ENCODE measurements at places on chromosomes 12 and 14.

DNA sequence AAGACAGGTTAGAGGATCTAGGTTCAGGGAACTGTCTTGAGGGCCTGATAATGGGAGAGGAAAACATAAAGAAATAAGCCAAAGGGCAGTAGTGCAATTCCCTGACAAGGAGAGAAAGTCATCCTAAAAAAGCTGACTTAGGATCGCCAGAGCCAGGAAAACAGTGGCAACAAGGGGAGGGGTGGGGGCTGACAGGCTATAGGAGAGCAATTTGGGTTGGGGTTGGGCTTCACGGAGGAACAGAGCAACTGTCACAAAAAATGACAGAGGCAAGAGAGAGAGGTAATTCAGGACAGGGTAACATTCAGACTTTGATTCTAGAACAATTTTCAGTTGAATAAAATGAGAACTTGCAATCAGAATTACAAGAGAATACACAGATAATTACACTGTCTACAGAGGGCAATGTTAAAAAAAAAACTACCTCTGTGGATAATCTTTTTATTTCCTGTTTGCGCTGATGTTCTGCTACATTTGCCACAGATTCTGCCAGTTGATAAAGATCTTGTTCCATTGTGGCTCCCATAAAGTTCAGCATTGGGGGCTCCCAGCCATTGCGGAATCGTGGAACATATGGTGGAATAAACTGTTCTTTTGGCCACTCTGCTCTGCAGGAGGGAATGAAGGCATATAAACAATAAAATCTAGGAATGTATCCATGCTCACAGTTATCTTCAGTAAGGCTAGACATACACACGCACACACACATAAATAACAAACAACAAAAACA, 138.6 kb downstream of the EPS8 start:
- no peak for DNase-seq

- peak; percentile 46 for DNase-seq
Measured at GRCh38 chr12:101172316-101172715, 37.7 kb downstream of the SLC5A8 start.

GRCh38 chr12:42420395-42420794, 94.4 kb downstream of the PPHLN1 start:
- DNase-seq = no peak

DNA sequence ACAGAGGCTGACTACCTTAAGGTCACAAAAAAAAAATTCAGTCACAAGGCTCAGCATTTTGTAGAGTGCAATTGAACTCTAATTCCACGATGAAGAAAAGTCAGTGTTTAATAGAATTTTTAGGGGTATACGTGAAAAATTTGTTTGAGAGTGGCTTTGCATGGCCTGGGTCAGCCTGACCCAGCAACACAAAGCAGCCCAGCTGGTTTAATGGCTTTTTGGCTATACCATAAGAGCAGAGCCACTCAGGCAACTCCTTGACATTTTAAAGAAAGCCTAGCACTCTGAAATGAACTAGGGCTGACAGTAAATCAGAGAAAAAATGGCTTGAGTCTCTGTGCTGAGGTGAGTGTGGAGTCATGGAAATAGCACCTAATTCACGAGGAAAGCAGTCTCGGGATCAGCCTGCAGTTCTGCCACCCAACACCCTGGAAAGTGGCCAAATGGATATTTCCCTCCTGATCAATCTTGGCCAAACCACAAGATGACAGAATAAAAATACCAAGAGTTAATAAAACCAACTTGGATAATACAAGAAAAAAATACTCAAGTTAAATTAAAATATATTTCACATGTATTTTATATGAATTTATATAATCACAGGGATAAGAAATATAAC, 59.5 kb downstream of the GALNT4 start:
- DNase-seq = no peak

- no peak for DNase-seq
Measured at GRCh38 chr14:69101331-69101826, 51.5 kb downstream of the DCAF5 start.

- peak; percentile 7 for DNase-seq
Measured at GRCh38 chr12:67355428-67356379, 86.5 kb downstream of the CAND1 start.

- DNase-seq = peak; percentile 31
Measured at GRCh38 chr14:100305324-100306100, 732 bp downstream of the SLC25A29 start.

GRCh38 chr12:88445705-88446394, 134.4 kb downstream of the KITLG start:
- no peak for DNase-seq

GRCh38 chr14:50260072-50260471, 28.7 kb upstream of the SOS2 start:
- no peak for DNase-seq

DNA sequence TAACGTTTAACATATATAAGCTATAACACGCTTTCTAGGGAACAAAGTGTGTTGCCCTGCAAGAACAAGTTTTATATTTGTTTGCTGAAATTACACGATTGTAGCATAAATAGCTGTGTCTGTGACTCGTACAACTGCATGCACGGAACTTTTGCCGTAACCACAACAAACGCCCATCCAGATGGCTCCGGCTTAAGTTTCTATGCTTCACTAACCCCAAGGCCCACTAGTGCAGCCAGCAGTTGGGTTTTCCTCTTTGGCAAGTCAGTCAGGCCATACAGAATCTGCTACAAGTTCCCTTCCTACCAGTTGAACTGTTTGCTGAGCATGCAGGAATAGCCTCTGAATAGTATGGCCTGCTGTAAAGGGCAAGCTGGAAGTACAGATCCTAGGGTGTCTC, 12.1 kb downstream of the CSRP2 start:
- DNase-seq = no peak

DNA sequence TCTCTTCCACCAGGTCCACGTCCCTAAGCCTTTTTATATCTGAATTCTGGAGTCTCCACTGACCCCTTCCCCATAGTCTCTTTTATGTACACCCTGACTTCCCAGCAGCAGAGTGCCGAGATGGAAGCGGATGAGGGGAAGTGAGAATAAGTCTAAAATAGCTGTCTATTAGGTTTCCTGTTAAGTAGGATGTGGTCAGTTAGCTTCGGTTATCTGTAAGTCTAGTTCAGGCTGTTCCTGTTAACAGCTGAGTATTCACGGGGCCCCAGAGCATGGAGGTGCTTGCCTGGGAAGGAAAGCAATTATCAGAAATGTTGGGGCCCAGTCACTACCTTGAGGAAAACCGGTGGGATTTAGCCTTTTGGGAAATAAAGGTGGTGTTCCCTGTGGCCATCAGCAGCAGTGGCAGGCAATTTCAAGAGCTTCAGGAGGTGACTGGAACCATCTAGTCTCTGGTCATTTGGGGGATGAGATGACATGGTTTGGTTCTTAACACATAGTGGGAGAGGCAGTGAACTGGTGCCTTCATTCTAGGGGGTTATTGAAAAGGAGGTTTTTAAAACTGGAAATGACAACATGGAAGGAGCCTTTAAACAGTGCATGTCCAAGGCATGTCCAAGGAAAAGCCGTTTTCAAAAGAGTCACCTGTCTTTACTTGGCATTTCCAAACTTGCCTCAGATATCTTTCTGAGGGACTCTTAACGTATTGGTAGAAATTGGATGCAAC, 21.8 kb downstream of the CHST11 start:
- no peak for DNase-seq

DNA sequence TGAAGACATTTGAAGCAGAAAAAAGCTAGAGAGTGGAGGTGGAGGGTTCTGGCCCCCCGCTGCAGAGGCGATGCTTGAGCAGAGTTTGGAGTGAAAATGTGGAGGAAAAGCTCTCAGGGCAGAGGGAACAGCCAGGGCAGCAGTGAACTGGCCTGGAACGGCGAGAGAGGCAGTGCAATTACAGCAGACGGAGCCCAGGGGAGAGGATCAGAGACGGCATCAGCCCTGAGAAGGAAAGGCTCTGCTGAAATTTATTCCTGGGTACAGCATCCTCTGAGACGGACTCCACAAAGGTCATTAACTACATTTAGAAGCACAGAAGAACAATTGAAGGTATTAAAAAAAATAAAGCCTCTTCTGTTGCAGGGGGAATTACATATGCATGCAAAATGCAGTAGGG, 14.2 kb downstream of the STON2 start:
- DNase-seq = no peak

DNA sequence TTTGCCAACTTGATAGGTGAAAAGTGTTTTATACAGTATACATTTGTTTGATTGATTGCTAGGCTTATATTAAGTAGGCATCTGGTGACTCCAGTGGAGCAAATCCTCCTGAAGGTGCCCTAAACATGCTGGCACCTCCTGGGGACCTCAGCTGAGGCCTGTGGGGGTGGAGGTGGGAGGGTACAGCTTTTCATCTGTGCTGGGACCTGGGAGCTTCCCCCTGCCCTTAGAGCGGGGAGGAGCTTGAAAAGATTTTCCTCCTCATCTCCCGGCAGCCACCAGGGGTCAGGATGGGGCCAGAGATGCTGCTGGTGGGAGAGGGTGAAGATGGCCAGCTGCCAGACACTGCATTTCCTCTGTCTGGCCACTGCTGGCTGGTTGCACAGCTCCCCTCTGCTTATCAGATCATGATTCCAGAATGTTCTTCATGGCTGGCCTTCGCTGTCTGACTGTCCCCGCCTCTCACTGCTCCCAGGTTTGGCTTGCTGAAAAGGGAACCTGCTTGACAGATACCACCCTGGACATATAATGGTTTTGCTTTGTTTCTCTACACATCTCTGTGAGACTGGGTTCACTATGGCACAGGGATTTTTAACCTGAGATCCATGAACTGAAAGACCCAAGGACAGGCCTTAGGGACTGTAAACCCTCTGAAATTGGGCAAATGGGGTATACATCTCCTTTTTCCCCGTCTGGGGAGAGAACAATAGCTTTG, 10.5 kb upstream of the JPH4 start:
- DNase-seq = peak; percentile 87

GRCh38 chr12:116615141-116615861, 56.1 kb downstream of the MAP1LC3B2 start:
- DNase-seq = no peak

DNA sequence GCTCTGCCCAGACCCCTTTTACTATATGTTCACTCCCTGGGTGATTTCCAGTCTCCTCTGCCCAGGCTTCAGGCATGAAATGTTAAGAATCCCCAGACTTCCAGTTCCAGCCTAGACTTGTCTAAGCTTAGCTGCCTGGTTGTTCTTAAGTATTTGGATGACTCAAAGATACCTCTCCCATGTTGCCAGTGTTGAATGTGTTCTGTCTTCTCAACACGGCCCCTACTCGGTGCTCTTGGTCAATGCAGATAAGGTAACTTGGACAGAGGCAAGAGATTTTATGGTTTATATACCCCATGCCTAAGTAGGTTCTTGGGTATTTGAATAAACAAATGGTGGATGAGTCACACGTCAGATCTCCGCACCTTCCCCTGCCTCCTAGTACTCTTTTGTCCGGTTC, 13.6 kb downstream of the PIWIL1 start:
- no peak for DNase-seq

DNA sequence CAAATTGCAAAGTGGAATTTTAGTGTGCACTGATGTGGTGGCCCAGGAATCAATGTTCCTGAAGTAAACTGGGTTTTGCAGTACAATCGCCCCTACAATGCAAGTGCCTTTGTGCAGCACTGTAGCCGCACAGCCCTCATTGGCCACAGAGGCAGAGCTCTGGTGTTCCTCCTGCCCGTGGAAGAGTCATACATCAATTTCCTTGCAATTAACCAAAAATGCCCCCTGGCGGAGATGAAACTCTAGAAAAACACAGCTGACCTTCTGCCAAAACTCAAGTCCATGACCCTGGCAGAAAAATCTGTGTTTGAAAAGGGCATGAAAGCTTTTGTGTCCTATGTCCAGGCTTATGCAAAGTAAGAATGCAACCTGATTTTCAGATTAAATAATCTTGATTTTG, 117.9 kb upstream of the PRB2 start:
- peak; percentile 19 for DNase-seq

DNA sequence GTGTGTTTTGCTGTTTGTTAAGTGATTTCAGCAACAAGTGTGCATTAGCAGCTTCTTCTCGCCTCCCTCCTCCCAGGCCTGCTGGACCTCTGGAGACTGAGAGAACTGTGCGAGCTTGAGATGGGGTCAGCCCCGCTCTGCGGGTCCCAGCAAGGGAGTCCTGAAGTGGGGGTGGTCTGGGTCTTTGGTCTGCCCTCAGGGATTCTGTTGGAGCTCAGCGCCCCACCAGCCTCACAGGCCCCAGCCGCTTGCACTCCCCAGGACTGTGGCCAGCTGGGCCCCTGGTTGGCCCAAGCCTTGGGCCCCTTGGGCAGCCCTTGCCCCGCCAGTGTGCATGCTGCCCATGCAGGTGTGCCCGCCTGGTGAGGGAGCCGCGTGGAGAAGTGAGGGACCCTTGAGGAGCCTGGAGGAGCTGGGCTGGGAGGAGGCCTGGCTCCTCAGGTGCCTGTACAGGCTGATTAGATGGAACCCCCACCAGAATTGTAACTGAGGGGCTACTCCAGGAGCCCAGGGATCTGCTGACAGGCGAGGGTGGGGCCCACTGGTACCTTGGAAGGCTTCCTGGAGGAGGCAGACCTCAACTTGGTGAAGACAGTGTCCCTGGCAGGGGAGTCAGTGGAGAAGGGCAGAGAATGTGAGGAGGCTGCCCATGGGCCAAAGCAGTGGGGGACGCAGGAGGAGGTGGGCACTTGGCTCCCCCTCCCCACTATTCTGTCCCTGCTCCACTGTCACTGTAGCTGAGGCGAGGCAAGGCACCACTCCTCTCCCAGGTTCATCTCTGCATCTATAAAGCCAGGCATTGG, 56.7 kb downstream of the BEGAIN start:
- DNase-seq = no peak

DNA sequence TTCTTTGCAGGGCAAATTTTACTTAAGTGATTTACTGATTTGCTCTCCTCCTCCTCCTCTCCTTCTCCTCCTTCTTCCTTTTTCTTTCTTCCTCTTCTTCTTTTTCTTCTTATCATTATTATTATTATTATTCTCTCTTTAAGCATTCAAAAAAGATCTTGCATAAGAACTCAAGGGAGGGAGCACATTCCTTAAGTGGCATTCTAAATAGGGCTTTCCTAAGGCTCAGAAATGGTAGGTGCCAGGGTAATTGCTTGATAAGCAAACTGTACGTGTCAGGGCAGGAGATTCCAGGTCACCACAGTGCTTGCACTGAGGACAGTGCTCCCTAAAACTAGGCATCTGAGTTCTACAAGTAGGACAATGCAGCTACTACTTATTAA, 92.4 kb downstream of the SPTSSA start:
- no peak for DNase-seq

- peak; percentile 33 for DNase-seq
Measured at GRCh38 chr12:56221232-56221756, 428 bp downstream of the RNF41 start.

GRCh38 chr12:25985316-25986175, 27.1 kb downstream of the RASSF8 start:
- no peak for DNase-seq

- DNase-seq = no peak
Measured at GRCh38 chr14:100474196-100474595, 113.0 kb downstream of the BEGAIN start.

GRCh38 chr12:74781991-74782485, 244.4 kb downstream of the ATXN7L3B start:
- no peak for DNase-seq

- DNase-seq = no peak
Measured at GRCh38 chr12:123041042-123041531, 60.6 kb downstream of the ARL6IP4 start.

DNA sequence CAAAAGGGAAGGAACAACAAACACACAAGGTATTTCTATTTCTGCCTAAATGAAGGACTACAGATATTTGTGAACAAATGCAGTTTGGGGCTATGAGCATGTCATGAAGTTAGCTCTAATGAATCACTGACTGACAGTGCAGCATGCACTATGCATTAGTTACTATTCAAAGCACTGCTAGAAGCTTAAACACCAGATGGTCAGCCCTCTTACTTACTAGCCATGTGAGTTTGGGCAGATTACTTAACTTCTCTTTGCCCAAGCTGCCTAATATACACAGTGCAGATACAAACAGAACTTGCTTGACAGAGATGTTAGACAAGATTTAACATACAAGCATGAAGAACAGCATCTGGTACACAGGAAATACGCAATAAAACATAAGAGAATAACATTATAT, 96.0 kb downstream of the ATXN2 start:
- DNase-seq = no peak

Data from endothelial cell (in vitro differentiated cells).